Mucosa of gallbladder (tissue), 1 donor: ENCODE measurements at places on chromosomes 5 and 9.

DNA sequence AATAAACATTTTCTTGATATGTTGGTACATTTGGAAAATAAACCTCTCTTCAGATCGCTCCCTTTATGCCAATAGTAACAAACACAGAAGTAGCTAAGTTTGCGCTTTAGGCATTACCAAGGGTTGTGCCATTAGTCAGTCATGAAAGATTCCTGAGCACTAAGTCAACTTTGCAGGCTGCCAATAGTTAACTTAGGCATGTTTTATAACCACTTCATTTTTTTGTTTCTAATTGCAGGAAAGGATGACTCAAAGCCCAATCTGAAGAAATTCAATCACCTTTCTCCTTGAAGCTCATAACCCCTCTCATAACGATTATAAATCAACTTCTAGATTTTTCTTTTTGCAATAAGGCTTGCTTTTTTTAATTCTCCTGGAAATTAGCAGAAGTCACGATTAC, 517.0 kb downstream of the AGTPBP1 start:
- DNase-seq: no peak

- no peak for DNase-seq
Measured at GRCh38 chr5:14720236-14720923, 55.9 kb downstream of the OTULIN start.

DNA sequence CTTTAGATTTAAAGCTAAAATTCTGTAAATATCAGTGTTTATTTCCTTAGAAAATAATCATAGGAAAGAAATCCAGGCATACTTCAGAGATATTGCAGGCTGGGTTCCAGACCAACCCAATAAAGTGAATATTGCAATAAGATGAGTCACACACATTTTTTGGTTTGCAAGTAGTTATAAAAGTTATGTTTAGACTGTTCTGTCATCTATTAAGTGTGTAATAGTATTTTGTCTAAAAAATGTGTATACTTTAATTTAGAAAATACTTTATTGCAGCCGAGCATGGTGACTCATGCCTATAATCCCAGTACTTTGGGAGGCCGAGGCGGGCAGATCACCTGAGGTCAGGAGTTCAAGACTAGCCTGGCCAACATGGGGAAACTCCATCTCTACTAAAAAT, 6.9 kb upstream of the RIC1 start:
- DNase-seq: no peak

GRCh38 chr9:682633-683508, 158.6 kb upstream of the DMRT1 start:
- peak; percentile 80 for DNase-seq

GRCh38 chr9:89444274-89444673, 53.6 kb downstream of the SEMA4D start:
- no peak for DNase-seq

GRCh38 chr5:42894057-42894456, 82.4 kb upstream of the SELENOP start:
- DNase-seq: no peak

DNA sequence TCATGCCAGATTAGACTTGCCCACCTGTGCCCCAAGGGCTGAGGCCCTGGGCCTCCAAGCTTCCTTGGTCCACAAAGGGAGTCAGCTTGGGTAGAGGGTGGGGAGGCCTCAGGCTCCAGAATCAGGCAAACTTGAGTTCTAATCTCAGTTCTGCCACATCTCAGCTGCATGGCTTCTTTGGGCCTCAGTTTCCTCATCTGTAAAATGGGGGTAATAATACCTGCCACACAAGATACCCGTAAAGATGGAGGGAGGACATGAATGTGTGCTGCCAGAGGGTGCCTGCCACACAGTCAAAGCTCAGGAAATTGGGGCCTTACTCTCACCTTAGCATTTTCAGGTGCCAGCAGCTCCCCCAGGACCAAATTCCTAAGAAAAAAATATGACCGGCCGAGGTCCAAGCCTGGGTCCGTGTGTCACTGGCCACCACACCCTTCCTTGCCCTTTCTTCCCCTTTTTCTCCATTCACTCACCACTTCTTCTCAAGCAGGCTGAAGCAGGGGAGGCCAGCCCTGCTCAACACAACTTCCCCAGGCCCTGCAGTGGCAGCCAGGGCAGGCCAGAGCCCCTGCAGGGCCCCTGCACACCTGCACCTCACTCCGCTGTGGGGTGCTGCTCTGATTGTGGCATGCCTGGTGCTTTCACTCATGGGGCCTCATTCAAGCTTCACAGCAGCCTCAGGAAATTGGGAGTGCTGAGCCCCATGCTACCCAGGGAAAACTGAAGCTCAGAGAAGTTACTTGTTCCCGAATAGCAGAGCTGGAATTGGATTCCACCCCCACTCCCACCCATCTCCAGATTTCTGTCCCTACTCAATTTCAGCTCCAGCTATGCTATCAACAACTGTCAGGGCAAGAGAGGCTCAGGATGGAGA, 3.9 kb downstream of the RGS14 start:
- DNase-seq: no peak

GRCh38 chr5:68385936-68386335, 170.4 kb downstream of the PIK3R1 start:
- DNase-seq: no peak

- no peak for DNase-seq
Measured at GRCh38 chr5:19547640-19548039, 440.4 kb downstream of the CDH18 start.

GRCh38 chr9:130143958-130144366, 28.2 kb upstream of the NCS1 start:
- no peak for DNase-seq

DNA sequence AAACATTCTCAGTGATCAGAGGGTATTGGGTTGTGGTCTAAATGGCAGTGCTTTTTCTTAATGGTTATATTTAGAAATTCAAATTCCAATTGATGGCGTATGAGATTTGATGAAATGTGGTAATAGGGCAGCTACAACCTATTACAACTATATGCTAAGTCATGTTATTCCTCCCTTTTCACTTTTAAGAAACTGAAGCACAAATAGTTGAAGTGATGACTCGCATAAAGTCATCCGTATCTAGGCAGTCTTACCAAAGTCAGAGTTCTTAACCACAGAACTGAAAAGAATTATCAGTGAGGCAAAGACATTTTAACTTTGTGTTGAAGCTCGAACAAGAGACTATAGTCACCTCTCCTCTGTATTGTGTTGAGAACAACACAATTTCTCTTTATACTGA, 28.2 kb downstream of the C9orf152 start:
- DNase-seq: no peak

- no peak for DNase-seq
Measured at GRCh38 chr9:78438780-78439179, 141.9 kb downstream of the PSAT1 start.

DNA sequence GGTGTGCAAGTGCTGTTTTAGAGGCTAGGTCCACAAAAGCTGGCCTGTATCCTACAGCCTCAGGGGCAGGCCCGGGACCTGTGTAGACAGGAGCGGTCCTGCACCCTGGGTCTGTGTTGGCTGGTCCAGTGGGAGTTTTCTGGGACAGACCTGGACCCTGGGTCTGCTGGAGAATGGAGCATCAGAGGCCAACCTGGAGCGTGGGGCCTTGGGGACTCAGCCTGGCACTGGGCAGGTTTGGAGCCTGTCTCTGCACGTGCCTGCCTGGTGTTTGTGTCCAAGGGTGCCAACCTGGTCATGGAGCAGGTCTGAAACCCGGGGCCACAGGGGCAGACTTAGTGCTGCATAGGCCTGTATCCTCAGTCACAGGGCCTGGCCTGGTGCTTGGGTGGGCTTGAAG, 45.8 kb downstream of the SRFBP1 start:
- no peak for DNase-seq

GRCh38 chr9:126702151-126703001, 88.6 kb downstream of the LMX1B start:
- DNase-seq: no peak

- no peak for DNase-seq
Measured at GRCh38 chr9:7862170-7862569, 62.6 kb upstream of the DMAC1 start.

DNA sequence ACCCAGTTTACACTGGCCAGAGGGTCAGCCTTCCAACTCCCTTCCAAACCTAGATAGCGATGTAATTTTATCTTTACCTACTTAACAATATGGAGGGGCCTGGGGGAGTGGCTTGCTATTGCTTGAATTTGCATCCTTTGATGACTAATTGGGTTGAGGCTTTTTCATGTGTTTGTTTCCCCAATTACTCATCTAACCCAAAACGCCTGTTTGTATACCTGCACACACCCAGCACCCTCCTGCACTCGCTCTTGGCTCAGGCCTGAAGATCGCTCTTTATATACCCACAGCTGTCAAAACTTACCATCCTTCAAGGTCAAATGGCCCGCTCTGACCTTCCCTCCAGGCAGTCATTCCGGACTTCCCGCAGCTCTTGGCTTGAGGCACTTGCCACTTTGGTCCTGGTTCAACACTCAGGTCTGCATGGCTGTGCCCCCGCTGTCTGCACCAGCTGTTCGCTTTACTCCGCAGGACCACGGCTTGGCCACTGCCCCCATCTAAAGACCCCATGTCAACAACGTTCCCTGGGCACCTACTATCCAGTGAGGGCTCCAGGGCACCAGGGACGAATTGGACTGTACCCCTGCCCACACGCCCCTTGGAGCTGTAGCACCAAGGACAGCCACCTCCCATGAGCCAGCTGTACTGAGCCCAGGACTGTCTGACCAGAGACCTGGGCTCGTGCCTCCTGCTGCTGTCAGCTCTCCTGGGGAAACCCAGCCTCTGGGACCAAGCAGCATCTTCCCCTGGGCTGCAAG, 76.1 kb upstream of the ADAMTS2 start:
- DNase-seq: no peak

GRCh38 chr9:90023861-90024260, 419.0 kb downstream of the GADD45G start:
- no peak for DNase-seq

DNA sequence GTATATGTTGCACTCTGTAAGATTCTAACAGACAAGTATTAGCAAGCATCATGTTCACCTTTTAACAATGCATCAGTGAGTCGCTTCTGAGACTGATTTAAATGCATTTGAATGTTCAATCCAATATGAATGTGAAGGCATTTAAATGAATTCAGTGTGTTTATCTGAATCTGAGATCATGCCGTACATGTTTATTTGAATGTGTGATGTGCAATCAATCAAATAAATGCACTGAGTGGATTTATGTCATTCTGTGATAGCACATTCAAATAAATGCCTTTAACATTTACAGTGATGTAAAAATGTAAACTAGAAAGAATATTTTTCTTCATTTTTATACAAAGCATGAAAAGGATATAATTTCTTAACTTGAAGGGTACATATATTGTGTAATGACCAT, 1063.5 kb upstream of the NUDT12 start:
- no peak for DNase-seq

DNA sequence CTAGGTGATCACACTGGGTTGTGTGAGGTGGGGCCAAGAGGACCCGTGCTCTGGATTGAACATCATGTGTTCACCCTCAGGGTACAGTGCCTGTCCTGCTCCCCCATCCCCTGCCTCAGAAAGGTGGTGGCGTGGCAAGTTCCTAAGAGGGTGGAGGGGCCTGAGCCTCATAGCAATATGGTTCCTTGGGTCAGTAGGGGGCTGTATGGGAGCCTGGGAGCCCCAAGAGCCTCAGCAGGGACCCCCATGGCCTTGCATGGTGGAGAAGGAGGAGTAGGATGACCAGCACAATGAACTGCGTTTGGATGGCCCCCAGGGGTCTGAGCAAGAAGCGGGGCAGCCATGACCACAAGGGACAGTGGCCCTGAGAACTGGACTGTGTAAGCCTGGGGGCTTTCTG, 89.6 kb upstream of the SHB start:
- DNase-seq: no peak

- DNase-seq: peak; percentile 19
Measured at GRCh38 chr5:41925555-41925951, 472 bp downstream of the FBXO4 start.

GRCh38 chr9:78714576-78714975, 417.7 kb downstream of the PSAT1 start:
- DNase-seq: no peak

- DNase-seq: no peak
Measured at GRCh38 chr5:21238786-21239185, 1250.8 kb upstream of the CDH18 start.

DNA sequence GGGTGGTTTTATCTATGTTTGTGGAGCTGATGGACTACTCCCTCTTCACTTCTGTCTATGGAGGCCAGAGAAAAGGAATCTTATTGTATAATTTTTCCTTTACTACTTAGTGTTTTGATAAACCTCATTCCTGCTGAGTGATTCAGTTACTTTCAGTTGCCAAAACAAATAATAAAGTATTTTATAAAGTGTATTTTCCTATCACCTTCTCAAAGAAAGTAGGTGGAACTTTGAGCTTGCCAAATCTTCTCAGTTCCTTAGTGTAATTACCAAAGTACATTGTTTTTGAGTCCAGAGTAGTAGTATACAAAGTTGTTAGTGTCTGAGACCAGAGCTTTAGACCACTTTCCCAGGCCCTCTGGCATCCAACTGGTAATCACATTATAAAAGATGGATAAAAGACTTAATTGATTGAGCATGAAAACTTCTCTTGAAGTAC, 13.5 kb downstream of the RABGAP1 start:
- no peak for DNase-seq

DNA sequence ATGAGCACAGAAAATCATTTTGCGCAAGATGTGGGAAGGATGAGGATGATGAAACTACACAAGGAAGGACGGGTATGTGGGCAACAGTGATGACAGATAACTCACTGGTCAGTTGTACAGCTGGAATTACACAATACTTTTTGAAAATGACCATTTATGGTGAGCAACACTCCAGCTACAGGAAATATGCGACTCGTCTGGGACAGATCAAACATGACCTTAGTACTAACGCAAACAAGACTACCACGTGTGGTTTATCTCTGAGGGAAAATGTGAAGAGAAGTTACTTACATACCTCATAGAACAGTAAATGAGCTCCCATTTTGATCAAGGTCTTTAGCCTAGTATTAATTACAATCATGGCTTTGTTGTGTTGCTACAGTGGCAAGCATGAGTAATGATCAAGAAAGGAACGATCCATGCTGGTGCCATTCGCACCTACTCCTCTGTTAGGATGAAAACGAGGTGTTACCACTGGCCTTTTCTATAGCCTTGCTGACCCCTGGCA, 456.9 kb downstream of the BNC2 start:
- peak; percentile 52 for DNase-seq

DNA sequence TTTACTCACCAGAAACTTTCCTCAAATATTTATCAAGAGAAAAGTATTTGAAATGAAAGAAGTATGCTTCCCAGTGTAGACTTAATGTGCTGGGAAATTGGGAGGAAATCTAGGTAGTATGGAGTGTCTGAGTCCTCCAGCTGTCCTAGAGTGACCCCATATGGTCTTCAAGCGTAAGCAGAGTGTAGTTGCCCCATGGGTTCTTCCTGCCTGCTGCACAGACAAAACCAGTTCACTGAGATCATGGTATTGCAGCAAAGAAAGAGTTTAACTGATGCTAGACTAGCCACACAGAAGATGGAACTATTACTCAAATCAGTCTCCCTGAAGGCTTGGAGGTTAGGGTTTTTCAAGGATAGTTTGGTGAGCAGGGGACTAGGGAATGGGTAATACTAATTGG, 114.9 kb upstream of the PRLR start:
- no peak for DNase-seq
